Breast epithelium (tissue), 4 donors: ENCODE measurements at places on chromosomes 5 and 9. TPM values are rescaled to one million over a fixed set of nuclear protein-coding genes. Genes with fewer than 3 reads are reported as not detected.

- peak overlapping the region; percentile 24 for H3K4me3 ChIP-seq
- DNase-seq, result peak; percentile 67
- H3K27ac ChIP-seq, result no peak overlapping the region
These were observed 5.5 kb downstream of the NSMF start for GRCh38 chr9:137453643-137454081.

DNA sequence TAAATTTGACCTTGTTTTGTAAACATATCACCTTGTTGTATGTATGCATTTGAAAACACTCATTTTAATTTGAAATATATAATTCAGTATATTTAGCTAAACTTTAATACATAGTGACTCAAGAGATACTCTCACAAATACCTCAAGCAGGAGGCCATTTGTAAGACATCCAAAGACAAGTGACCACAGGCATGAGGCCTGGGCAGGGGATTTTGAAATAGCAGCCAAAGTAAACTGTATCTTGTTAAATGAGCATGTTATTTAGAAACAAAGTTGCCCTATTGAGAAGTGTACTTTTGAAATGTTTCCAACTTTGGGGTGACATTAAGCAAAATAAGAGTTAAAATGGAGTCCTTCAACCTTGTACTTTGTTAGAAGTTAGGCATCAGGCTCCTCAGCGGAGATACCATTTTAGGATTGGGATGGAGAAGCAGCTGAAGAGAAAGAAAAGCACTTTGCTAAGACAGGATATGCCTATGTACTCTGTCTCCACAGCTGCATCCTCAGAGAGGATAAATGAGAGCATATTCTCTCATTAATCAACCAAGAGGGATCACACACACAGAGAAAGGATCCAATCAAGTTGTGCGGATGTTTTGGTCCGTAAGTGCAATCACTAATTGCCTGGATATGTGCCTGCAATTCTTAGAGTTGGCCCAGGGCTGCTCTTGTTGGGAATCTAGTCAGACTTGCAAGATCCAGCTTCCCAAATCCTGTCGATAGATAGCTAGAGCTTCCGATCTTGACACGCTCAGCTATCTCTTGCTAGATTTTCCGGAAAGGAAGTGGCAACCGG is 157.5 kb upstream of the HAPLN1 start:
- no peak overlapping the region for H3K4me3 ChIP-seq
- no peak overlapping the region for H3K27ac ChIP-seq
- H3K27me3 ChIP-seq, result no peaks in the 10 kb centered on the region
- DNase-seq, result no peak

- no peaks in the 10 kb centered on the region for H3K36me3 ChIP-seq
- no peak overlapping the region for H3K4me3 ChIP-seq
- H3K4me1 ChIP-seq, result no peaks in the 10 kb centered on the region
- H3K27ac ChIP-seq, result no peak overlapping the region
- no peak for DNase-seq
These were observed 98.4 kb downstream of the MED27 start for GRCh38 chr9:131981116-131981776.

The TMEM174 gene
- not detected for total RNA-seq

The SURF4 gene
- total RNA-seq, result 133 TPM
